ENCODE measurements at places on chromosomes 16 and 17.

GRCh38 chr17:30336369-30337171 lies 2.7 kb upstream of the TMIGD1 start:
- DNase-seq = peak; percentile 55

DNA sequence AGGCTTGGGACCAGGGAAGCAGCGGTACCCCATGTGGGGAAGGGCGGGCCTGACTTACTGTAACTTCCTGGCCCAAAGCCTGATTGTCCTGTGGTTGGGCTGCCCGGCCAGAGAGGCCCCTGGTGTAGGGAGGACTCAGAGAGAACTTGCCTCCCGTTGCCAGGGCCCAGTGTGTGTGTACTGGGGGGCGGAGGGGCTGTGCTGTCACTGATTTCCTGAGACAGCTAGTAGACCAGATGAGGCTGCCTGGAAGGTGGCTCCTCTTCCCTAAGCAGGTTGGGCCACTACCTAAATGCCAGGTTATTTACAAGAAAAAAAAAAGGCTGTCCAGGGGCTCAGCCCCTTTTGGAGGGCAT lies 16.7 kb downstream of the SOCS3 start:
- DNase-seq = peak; percentile 92

GRCh38 chr17:78304549-78305037 lies 55.3 kb downstream of the SOCS3 start:
- DNase-seq = no peak

DNA sequence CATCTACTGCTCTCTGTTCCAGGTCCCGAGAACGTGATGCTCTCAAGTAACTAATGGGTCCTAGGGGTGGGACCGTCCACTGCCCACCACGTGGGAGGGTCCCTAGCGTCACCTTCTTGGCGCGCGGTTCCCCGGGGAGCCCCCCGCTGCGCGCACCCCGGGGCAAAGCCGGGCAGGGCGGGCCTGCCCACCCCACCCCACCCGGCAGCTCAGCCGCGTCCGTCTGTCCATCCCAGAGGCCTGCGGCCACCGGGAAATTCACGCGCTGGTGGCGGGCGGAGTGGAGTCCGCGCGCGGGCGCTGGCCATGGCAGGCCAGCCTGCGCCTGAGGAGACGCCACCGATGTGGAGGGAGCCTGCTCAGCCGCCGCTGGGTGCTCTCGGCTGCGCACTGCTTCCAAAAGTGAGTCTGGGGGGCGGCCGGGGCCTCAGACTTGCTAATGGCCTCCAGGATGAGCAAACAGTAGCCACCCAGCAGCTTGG lies 494 bp downstream of the PRSS41 start:
- DNase-seq = no peak

- DNase-seq = no peak
Measured at GRCh38 chr16:66926171-66926947, 1.0 kb upstream of the RRAD start.

GRCh38 chr17:19645734-19646201 lies 2.8 kb upstream of the ALDH3A2 start:
- DNase-seq = peak; percentile 11

GRCh38 chr17:15261258-15261801 lies 3.8 kb downstream of the PMP22 start:
- peak; percentile 70 for DNase-seq

GRCh38 chr17:42178817-42179216 lies 2.1 kb downstream of the KCNH4 start:
- no peak for DNase-seq

- DNase-seq = no peak
Measured at GRCh38 chr17:44187131-44187899, 543 bp downstream of the TMUB2 start.

DNA sequence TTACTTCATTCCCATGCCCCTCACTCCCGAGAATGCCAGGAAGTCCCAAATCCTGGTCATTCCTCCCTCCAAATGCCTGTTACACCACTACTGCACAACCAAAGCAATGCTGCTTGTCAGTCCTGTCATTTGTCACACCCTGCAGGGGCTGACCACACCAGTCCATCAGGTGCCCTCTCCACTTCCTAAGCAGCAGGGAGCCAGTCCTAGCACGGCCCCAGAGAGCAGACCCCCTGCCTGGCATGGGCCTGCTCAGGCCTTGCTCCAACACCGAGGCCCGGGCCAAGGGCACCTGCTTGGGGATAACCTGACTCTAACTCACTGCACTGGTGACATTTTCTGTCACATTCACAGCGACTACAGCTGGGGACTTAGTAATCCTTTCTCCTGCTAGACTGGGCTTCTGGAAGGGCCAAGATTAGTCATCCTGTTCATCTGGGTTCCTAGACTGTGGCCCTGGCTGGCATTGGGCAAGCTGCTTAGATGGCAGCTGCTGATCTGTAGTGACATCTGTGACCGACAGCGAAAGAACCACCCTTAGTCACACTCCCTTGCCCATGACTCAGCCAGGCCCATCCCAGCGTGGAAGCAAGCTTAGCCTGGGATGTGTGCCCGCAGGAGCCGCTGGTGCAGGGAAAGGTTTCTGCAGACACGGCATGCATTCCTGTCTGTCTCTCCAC lies 5.4 kb downstream of the ALYREF start:
- DNase-seq = peak; percentile 38

GRCh38 chr16:648071-648780 lies 939 bp upstream of the WDR90 start:
- peak; percentile 29 for DNase-seq

DNA sequence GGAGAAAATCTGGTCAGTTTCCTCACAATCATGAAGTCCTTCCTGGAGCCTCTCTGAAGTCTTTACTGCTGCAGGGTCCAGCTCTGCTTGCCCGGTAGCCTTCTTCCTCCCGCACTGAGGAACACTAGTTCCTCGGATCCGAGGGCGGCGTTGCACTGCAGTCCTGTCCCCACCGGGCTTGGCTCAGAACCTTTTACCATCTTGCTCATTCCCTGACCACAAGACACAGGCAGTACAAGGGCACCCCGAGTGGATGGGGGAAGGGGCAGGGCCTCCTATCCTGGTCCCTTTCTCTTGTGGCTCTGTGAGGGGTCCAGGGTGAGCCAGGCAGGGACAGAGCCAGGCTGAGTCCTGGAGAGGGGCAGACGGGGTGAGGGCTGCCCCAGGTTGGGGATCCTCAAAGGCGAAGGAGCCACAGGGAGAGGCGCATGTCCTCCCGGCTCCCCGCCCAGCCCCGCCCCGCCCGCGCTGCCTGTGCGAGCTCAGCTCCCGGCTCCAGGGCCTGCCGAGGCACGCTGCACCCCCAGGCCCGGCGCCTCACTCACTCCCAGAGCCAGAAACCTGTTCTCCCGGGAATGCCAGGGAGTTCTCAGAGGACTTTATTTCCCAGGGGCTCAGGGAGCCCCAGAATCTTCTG lies 1.5 kb downstream of the FOXN1 start:
- DNase-seq = no peak

GRCh38 chr16:14635395-14636165 lies 2.8 kb downstream of the BFAR start:
- DNase-seq = no peak

DNA sequence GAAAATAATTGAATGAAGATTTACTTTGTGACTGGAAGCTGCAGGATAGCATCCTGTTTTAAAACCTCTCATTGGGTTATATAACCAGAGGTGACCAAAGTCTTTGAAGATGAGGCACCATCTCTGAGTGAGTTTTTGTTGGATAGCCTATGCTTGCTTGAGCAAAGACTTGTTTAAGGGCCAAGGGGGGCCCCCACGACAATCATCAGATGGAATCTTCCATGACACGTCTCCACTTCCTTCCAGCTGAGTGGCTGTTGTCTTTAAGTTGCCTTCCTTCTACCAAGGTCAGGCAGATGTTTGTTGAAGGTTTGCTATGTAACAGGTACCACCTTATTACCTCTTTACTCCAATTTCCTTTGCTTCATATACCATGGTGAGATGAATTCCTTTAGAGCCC lies 188.8 kb downstream of the PRKCA start:
- DNase-seq = no peak

- no peak for DNase-seq
Measured at GRCh38 chr17:61474934-61475333, 22.7 kb downstream of the TBX4 start.

DNA sequence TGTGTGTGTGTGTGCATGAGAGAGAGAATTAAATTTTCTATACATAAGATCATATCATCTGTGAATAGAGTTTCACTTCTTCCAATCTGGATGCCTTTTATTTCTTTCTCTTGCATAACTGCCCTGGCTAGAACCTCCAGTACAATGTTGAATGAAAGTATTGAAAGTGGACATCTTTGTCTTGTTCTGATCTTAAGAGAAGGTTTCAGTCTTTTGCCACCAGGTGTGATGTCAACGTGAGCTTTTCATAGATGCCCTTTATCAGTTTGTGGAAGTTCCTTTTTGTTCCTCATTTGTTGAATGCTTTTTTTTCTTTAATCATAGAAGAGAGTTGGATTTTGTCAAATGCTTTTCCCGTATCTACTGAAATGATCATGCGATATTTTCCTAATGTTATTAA lies 63.3 kb downstream of the RNF213 start:
- DNase-seq = no peak

DNA sequence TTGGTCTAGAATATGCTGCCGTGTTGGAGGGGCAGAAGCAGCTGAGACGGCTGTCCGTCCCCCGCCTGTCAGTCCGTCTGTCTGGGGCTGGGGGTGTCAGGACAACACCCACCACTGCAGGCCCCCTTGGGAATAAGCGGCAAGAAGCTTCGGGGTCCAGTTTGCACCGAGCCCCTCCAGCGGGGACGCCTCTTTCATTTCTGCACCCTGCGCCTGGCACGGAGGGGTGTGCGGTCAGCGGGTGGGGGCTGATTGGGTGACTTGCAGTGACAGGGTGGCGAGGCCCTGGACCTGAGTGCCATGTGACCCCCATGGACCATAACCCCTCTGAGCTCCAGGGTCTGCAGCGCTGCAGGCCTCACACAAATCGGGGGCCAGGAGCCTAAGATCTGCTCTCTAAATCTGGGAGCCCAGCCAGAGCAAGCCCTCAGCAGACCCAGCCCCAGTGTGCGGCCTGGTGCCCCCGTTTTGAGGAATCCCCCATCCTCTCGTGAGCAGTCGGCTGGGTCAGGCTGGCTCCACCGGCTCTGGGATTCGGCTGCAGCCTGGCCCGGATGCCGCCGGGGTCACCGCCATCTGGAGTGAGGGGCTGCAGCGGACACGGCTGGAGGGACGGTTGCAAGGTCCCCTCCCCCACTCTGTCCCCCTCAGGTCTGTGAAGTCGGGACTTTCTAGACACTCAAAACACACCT lies 8.3 kb downstream of the CBFA2T3 start:
- no peak for DNase-seq

DNA sequence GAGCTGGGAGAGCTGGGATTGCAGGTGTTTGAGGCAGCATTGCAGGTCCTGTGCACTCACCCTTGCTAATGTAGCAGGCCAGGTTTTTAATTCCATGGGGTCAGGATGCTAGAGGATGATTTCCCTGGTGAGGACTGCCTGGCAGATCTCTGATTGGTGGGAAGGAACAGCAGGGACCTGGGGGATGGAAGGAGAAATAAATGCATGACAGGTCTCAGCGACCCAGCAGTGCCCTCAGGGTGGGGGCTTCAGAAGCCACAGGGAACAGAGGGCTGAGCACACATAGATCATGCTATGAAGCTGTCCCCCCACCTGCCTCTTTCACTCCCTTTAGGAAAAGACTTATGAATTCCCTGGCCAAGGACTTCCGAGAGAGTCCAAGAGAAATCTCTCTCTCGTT lies 255.5 kb upstream of the N4BP1 start:
- no peak for DNase-seq

DNA sequence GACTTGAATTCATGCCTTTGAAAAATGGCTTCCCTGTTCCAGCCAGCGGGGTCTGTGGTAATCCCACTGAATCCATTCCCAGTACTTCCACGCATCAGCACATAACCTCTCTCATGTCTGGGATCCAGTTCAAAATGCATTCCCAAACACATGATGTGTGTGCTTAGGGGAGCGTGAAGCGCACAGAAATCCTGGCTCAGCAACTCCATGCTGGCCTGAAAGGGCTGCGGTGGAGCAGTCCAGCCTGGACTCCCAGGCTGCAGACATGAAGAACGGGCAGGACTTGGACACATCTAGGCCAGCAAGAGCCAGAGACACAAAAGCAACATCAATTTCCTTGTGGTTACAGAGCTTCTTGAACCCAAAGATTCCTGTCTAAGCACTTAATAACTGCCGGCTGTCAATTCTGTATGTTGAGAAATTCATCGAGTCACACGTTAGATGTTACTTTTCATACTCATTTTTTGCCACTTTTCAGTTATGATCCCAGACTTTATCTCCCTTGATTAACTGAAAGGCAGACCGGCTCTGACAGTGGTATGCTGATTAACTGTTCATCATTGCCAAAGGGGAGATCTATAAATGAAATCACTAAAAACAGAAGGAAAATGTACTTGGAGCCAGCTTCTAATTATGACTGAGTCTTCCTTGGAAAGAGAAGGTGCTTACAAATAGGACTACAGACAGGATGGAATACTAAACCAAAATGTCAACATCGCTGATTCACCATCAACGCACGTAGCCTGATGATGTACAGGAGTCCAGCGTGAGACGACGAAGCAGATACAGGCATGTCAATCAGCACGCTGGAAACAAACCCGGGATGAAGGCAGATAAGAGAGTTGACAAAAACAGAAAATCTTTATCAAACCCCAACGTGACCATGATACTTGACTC lies 23.0 kb downstream of the NSMCE1 start:
- peak; percentile 53 for DNase-seq

DNA sequence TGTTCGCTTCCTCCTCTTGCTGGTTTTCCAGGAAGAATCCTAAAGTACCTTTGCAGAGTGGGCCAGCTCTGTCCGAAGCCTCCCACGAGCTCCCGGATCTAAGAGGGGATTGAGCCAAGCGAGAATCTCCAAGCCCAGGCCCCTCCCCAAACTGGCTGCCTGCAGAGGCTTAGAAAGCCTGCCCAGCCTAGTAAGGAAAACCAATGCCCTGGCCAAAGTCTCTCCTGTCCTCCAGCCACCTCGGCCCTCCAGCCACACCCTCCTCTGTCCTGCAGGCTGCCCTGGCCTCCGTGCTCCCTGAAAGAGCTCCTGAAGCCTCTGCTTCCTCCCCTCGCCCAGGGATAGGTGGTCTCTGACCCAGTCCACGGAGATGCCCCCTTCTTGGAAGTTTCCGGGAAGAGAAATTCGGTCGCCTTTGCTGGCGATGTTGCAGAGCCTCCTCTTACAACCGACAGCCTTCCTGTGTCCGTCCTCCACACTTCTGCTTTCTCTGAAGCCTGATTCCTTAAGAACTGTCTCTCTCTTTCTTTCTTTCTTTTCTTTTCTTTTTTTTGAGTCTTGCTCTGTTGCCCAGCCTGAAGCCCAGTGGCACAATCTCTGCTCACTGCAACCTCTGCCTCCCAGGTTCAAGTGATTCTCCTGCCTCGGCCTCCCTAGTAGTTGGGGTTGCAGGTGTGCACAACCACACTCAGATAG lies 54.9 kb upstream of the TOB1 start:
- no peak for DNase-seq

DNA sequence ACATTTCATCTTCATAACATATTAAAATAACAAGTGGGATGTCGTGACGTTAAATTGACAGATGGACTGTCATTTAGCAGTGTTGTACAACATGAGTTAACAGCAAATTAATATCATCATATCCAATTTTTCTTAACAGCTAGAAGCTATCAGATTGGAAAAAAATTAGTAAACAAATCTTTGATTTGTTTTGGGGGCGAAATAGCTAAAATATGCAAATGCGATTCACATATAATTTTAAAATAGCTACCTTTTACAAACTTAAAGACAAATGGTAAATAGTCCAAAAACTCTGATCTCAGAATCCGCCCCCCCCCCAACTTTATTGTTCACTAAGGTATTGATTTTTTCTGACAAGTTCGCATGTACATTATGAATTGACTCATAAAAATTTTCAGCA lies 20.3 kb upstream of the NACA2 start:
- no peak for DNase-seq
